ENCODE measurements at places on chromosomes 6 and 20. TPM values are rescaled to one million over a fixed set of nuclear protein-coding genes. Genes with fewer than 3 reads are reported as not detected.

The ZC3H12D gene
- total RNA-seq: 106 TPM

The MROH8 gene
- total RNA-seq: 5.2 TPM

The SNAI1 gene
- total RNA-seq: 1.3 TPM

The MRAP2 gene
- total RNA-seq: not detected

The TRAPPC3L gene
- total RNA-seq: not detected

The SEL1L2 gene
- not detected for total RNA-seq

The EYA4 gene
- not detected for total RNA-seq

The FNDC1 gene
- 0.30 TPM for total RNA-seq

The SS18L1 gene
- 19.8 TPM for total RNA-seq

The RAD21L1 gene
- total RNA-seq: 1.2 TPM

The ZNF76 gene
- total RNA-seq: 55.9 TPM

Data from activated T-cell treated with anti-CD3 and anti-CD28 coated beads, Interleukin-2, amount 50 U/mL, for 72 hours (primary cell).